Stimulated activated CD8-positive, alpha-beta memory T cell treated with anti-CD3 and anti-CD28 coated beads, Interleukin-7, amount 100 ng/mL, for 1 hour (primary cell): ENCODE measurements at places on chromosomes 4 and X.

DNA sequence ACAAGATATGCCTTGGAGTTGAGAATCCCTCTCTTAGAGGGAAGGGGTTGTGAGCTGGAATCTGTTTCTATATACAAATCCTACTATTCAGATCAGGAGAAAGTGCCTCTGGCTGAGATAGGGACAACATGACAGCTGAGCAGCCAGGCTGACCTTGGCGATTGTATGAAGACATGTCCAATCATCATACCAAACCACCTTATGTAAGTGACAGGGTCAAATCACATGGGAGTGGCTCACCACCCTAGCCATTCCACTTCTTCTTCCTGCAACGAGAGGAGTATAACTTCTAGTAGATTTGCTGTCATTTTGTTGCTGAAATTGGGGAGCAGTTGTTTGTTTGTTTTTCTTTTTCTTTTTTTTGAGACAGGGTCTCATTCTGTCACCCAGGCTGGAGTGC is 48.3 kb upstream of the TMEM150C start:
- DNase-seq = no peak

GRCh38 chr4:81565142-81565870 is 93.6 kb upstream of the RASGEF1B start:
- no peak for DNase-seq

GRCh38 chrX:119290476-119290875 is 54.4 kb downstream of the PGRMC1 start:
- no peak for DNase-seq

- DNase-seq = no peak
These were observed 171.8 kb upstream of the FAM9B start for GRCh38 chrX:9205599-9206223.
